Dorsolateral prefrontal cortex (tissue), 122 donors: ENCODE measurements at places on chromosomes 12 and 14. TPM values are rescaled to one million over a fixed set of nuclear protein-coding genes. Genes with fewer than 3 reads are reported as not detected.

Gene CAPRIN2
- total RNA-seq: 72.3 TPM

Gene ZDHHC22
- total RNA-seq: 45.6 TPM

DNA sequence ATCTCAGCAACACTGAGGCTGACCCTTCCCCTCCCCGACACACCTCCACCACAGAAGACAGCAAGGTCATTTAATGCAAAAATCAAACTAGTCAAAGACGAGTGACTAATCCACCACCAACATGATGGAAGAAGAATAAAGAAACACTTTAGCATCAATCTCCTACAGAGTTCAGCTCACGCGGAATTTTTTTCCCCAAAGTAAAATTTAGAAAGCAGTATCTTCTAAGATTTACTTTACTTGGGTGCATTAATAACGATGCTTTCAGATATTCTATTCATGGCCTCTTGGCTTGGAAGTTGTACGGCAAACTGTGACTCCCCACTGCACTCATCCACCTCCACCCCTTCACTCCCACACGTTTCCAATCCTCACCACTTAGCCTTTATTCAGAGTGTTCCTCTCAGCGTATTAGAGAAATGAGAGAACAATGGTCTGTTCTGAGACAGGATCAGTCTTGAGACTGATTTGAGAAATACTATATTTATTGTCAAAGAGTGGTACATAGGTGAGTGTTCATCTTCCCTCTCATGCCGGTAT, 1.9 kb downstream of the EGLN3 start:
- no peak for DNase-seq

DNA sequence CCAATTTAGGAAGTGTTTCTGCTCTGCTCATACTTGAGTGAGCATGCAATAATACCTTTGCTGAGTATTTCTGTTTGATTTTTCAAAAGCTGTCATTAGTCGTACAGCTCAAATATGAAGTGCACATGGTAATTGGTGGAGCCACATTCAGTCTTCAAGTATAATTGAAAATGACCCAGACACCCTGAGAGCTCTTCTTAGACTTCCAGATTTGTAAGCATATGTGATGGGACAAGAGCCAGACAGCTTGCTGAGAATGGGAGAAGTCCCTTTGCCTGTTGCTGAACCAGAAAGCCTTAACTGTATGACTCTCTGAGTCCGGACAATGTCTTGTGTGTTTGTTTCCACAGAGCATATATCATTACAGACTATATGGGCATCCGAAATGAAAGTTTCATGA, 307.3 kb downstream of the TMEM117 start:
- no peak for DNase-seq

DNA sequence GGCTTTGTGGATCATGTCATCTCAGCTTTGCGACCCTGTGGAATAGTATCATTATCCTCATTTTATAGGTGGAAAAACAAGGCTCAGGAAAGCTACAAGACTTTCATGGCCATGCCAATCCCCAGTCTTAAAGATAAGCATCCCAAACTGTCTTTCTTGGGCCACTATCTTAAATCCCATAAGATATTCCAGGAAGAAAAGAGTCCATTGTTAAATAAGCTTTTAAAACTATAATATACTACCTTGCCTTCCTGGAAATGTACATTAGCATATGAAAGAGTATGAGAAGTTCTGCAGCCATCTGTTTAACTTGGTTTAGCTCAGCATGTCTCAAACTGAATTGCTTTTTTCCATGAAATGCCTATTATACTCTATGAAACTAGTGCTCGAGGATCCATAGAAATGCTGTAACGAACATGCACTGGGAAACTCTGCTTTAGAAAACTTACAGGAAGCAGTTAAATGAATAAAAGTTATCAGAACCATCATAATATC, 77.1 kb downstream of the B4GALNT3 start:
- no peak for DNase-seq

GRCh38 chr12:110992909-110993308, 72.5 kb upstream of the MYL2 start:
- no peak for DNase-seq

DNA sequence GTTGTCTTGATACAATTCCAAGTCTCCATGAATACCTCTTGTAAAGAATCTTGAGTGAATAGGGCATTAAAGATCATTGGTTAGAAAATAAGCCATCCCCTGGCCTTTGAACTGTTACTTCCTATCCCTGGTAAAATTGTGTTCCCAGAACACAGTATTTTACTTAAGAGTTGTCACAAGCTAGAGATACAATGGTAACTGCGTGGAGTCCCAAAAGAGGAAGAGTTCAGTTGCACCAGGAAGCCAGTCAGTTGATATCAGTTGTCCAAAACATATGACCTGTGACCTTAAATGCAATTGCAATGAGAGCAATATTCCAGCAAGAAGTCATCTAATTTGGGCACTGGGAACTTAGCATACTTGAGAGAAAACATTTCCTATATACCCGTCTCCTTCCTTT, 117.3 kb downstream of the NEDD1 start:
- DNase-seq: no peak

- DNase-seq: no peak
Measured at GRCh38 chr12:112303004-112303403, 79.2 kb downstream of the HECTD4 start.

GRCh38 chr14:49754570-49755097, 13.3 kb upstream of the KLHDC2 start:
- no peak for DNase-seq

- DNase-seq: no peak
Measured at GRCh38 chr14:29016050-29016900, 249.7 kb downstream of the FOXG1 start.

- peak; percentile 62 for DNase-seq
Measured at GRCh38 chr14:59187802-59188460, 536 bp upstream of the DAAM1 start.

- no peak for DNase-seq
Measured at GRCh38 chr12:67693894-67694293, 45.3 kb downstream of the DYRK2 start.

GRCh38 chr14:105508601-105509000, 17.6 kb downstream of the TEDC1 start:
- no peak for DNase-seq
